HFFc6 (cell line): ENCODE measurements at places on chromosomes 3 and 15.

GRCh38 chr3:14371573-14372474 is 30.6 kb upstream of the SLC6A6 start:
- peak; percentile 67 for DNase-seq

DNA sequence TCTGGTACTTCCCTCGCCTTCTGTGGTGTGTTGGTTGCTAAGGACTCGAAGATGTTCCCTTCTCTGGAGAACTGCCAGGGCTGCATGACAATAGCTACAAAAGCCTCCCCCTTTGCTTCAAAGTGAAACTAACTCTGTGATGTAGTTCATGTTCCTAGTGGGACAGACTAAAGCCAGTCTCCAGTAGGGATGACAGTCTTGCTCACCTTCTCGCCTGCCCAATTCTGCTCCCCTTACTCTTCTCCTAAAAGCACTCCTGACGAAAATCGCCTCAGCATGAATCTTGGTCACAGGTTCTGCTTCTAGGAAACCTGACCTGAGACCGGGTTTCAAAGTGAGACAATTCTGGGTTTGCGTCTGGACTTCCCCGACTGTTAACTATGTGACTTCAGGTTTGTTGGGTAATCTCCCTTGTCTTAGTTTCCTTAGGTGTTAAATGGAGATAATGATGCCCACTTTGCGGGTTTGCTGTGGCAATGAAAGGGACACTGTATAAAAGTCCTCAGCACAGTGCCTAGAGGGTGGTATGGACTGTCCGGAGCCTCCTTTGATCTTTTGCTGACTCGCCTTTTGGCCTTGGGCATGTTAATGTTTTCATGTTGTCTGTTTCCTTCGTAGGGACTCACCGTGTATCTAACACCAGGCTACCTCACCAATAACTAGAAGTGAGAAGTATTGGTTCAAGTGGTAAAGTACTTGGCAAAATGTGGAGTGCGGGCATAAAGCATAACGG is 24.9 kb upstream of the THRB start:
- no peak for DNase-seq

DNA sequence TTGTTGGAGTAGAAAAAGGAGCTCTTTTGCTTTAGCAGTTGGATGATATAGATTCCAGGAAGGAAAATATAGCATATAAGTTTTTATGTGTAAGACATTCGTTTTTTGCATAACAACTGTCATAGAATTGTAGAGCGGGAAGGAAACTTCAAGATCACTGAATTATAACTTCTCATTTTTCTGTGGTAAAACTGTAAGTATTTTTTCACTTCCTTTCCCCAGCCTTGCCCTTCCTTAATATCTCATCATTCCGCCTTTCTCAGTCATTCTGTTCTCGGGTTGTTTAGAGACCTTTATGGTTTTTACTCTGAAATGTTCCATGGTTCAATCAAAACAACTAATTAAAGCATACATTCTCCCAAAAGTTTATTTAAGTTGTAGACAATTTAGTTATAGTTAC is 1.1 kb downstream of the EAF2 start:
- DNase-seq: no peak

DNA sequence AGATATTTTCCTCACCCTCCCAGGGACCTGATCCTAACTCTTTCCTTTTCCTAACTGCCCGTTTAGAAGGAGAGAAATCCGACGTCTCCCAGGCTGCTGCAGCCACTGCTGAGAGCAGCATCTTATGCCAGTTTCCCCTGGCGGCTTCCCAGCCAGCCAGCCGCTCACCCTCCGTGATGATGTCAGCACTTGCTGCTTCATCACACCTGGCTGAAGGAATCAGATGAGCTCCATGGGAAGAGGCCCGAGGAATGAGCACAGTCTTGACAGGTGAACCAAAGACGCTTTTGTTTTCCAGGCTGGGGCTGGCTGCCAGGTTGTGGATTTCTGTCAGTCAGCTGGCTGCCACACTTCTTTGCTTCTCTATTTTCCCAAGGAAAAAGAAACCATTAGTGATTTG is 445.1 kb upstream of the RBMS3 start:
- no peak for DNase-seq

- DNase-seq: peak; percentile 64
Observed at GRCh38 chr15:65916664-65917406, 47.5 kb downstream of the RAB11A start.

- DNase-seq: no peak
Observed at GRCh38 chr3:109346770-109347295, 9.5 kb upstream of the DPPA4 start.

- DNase-seq: no peak
Observed at GRCh38 chr15:89087161-89087829, 961 bp upstream of the ABHD2 start.

DNA sequence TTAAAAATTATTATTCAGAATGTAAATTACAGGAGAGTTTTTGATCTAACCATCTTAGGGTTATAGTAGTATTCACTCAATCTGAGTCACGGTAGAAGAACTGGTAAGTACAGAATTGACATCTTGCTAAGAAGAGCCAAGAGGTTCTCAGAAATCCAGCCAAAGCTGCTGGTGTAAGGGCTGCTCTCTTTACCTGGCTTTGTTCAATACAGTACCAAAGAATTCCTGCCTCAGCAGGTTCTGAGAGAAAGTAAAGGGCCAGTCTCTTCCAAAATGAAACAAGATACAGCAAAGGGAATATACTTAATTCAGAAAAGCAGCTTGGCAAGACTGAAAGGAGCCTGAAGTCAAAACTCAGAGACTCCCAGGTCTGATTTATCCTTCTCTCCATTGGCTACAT is 193.1 kb downstream of the TNIK start:
- no peak for DNase-seq

- no peak for DNase-seq
Observed at GRCh38 chr15:65048241-65048640, 3.1 kb downstream of the SLC51B start.
